ENCODE measurements at places on chromosomes 1 and 21. TPM values are rescaled to one million over a fixed set of nuclear protein-coding genes. Genes with fewer than 3 reads are reported as not detected.

FMO5 gene
- total RNA-seq, result 0.68 TPM

KCNT2 gene
- total RNA-seq, result 0.20 TPM

ATP6V1G3 gene
- not detected for total RNA-seq

MRPS21 gene
- total RNA-seq, result 64.9 TPM

RYR2 gene
- 0.28 TPM for total RNA-seq

CFHR3 gene
- 0.36 TPM for total RNA-seq

CRNN gene
- 1,110 TPM for total RNA-seq

ACADM gene
- total RNA-seq, result 39.8 TPM

LIN28A gene
- total RNA-seq, result not detected

CELA2A gene
- total RNA-seq, result 0.36 TPM

ARHGAP29 gene
- 2.4 TPM for total RNA-seq

GRCh38 chr1:119141020-119141424 lies 569 bp upstream of the WARS2 start:
- ATAC-seq, result no peak

DNA sequence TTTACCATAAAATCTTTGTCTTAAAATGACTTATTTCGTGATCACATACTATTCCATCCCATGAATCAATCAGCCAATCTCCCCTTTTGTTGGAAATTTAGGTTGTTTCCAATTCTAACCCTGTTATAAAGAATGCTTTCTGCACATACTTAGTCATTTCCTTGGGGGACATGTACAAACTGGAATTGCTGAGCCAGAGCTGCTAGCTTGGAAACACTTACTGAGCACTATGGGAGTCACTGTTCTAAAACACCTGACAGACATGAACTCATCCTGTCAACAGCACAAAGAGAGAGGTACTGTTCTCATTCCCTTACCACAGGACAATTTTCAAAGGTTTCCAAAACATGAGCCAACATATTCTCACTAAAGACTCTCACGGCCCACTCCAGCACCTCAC lies 32.1 kb downstream of the AK2 start:
- peak; percentile 71 for ATAC-seq

- peak; percentile 72 for ATAC-seq
These were observed 37.5 kb downstream of the ZNF281 start for GRCh38 chr1:200372095-200372884.

- no peak for ATAC-seq
These were observed 138.1 kb downstream of the MIS18A start for GRCh38 chr21:32140604-32141317.

GRCh38 chr1:209860293-209860881 lies 32.6 kb downstream of the UTP25 start:
- ATAC-seq, result peak; percentile 75

DNA sequence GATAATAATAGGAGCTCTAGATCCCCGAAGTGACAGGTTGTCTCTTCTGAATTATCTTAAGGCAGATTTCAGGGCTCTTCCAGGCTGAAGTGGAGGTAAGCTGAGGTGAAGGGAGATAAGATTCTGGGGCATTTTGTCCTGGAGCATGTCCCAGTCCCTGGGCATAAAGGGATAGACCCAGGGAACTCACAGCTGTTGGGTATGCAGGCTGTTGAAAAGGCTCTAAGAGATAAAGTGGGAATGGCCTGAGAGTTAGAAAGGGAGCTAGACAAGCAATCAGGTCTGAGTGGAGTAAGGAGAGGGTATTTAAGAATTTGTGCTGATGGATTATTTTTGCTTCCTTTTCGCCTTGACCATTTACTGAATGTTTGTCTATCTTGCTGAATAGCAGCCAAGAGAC lies 123.7 kb downstream of the NOS1AP start:
- no peak for ATAC-seq

- ATAC-seq, result no peak
These were observed 71.7 kb upstream of the GUCA2B start for GRCh38 chr1:42081475-42081874.

DNA sequence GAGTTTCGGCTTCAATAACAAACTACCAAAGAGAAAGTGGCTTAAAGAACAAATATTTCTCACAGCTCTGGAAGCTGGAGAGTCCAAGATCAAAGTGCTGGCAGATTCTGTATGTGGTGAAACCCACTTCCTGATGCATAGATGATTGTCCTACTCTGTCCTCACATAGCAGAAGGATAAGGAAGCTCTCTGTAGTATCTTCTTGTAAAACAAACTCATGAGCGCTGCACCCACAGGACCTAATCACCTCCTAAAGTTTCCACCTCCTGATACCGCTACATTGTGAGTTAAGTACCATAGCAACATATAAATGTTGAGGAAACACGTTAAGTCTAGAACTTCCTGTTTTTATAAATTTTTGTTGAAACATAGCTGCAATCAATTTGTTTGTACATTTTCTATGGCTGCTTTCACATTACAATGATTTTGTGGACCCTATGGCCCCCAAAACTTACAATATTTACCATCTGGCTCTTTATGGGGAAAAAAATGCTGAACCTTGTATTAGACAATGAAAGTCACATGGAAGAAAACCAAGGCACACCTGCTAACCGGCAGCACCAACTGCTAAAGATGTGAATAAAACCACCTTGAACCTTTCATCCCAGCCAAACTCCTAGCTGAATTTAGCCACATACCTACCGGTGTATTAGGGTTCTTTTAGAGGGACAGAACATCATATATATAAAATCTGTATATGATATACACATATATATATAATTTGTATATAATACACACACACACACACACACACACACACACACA lies 1423.4 kb downstream of the NCAM2 start:
- ATAC-seq, result no peak

- ATAC-seq, result peak; percentile 80
These were observed 40.1 kb downstream of the CACNA1S start for GRCh38 chr1:201072149-201072548.

GRCh38 chr21:38322311-38322950 lies 65.6 kb downstream of the KCNJ15 start:
- ATAC-seq, result no peak

DNA sequence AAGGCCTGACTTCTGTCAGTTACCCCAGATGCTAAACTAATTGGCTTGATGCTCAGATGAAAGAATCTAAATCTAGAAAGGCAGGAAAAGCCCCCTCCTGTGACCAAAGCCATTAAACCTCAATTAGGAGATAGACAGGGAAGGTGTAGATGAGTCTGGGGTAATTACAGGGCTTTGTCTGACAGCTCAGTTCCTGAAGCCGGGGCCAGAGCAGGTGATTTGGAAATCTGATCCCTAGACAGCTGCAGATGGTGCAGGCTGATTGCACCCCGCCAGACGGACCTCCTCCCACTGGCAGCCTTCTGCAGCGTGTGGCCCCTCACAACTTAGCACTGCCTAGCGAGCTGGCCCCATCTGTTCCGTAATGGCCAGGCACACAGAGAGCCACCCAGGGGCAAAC lies 395.1 kb downstream of the HLX start:
- ATAC-seq, result no peak

GRCh38 chr1:233240371-233240770 lies 55.2 kb downstream of the PCNX2 start:
- ATAC-seq, result no peak

GRCh38 chr1:32014199-32014947 lies 705 bp downstream of the KHDRBS1 start:
- ATAC-seq, result peak; percentile 26

DNA sequence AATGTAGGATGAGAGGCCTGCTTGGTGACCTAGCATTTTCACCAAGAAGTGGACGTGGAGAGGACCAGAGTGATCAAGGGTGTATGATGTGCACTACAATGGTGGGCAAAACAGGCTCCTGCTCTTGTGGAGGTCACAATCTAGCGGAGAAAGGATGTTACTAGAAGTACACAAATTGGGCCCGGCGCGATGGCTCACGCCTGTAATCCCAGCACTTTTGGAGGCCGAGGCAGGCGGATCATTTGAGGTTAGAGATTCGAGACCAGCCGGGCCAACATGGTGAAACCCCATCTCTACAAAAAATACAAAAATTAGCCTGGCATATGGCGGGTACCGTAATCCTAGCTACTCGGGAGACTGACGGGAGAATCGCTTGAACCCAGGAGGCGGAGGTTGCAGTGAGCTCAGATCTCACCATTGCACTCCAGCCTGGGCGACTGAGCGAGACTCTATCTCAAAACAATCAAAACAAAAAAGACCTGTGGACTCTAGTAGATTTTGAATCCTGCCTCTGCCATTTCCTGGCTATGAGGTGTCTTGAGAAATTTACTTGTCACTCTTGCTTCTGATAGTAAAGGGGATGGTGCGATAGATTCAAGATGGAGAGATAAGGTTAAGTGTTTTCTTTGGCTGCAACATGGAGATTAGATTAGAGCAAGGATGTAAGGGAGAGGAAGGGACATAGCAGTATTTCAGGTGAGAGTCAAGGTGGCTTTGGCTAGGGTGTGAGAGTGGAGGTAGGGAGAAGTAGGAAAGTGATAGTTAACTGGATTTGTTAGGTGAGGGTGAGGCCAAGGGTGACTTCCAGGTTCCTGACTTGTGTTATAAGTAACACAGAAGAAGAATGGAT lies 7.1 kb downstream of the KLF18 start:
- ATAC-seq, result no peak

- ATAC-seq, result no peak
These were observed 154.6 kb downstream of the SLC30A10 start for GRCh38 chr1:219773775-219774174.

- no peak for ATAC-seq
These were observed 205.0 kb downstream of the GPR52 start for GRCh38 chr1:174652569-174653280.

- no peak for ATAC-seq
These were observed 951 bp downstream of the GGPS1 start for GRCh38 chr1:235329139-235329902.

DNA sequence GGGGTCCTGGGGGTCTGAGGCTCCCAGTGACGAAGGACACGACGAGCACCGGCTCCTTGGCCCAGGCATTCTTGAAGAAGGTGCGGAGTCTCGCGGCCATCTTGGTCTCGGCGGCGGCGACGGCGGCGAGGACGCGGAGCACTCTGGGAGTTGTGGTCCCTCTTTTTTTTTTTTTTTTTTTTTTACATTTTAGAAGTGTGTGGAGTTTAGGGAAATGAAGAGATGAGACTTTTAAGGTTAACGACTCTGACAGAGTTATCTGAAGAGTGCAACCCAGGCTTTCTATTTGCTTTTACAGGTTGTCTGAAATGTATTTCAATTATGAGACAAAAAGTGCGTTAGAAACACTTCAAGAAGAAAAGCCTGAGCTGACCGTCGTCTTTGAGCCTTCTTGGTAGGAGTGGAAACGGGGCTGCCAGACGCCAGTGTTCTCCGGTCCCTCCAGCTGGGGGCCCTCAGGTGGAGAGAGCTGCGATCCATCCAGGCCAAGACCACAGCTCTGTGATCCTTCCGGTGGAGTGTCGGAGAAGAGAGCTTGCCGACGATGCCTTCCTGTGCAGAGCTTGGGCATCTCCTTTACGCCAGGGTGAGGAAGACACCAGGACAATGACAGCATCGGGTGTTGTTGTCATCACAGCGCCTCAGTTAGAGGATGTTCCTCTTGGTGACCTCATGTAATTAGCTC lies 9.7 kb downstream of the OR2B11 start:
- peak; percentile 66 for ATAC-seq

GRCh38 chr1:159775716-159776115 lies 5.0 kb upstream of the DUSP23 start:
- no peak for ATAC-seq

DNA sequence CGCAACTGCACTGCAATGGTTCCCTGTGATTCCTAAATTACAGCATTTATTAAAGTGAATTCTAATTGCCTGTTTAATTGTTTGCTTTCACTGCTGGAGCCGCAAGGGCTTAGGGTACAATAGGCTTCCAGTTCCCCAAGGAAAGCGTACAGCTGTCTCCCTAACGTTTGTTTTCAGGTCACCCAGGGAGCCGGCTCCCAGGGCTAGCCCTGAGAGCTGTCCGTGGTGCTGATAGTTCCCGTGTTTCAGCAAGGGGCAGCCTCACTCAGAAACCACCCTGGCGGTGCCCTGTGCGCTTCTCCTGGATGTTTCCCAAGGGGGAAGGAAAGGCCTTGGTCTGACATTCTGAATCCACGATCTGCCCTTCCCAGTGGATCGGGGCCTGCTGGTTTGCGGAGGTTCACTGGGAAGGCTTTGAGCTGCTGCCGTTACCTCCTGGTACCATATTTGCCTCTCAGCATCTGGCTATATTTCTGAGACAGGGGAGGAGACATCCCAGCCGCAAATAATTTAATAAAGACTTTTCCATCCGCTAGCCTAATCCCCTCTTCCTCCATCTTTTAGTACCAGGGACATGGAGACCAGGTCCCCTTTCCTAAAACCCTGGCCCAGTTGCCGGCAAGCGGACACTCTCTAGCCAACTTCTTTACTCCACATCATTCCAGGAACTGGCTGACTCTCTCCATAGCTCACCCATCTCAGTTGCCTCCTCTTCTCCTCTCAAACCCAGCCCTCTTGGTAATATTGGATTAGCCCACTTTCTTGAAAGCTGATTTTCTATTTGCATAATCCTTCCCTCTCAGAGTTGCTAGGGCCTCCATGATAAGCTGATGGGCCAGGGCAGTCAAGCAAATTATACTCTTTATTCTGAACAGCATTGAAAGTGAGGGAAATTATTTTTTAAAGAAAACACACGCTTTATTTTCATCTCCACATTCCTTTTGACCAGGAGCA lies 149.0 kb downstream of the IGSF21 start:
- no peak for ATAC-seq

DNA sequence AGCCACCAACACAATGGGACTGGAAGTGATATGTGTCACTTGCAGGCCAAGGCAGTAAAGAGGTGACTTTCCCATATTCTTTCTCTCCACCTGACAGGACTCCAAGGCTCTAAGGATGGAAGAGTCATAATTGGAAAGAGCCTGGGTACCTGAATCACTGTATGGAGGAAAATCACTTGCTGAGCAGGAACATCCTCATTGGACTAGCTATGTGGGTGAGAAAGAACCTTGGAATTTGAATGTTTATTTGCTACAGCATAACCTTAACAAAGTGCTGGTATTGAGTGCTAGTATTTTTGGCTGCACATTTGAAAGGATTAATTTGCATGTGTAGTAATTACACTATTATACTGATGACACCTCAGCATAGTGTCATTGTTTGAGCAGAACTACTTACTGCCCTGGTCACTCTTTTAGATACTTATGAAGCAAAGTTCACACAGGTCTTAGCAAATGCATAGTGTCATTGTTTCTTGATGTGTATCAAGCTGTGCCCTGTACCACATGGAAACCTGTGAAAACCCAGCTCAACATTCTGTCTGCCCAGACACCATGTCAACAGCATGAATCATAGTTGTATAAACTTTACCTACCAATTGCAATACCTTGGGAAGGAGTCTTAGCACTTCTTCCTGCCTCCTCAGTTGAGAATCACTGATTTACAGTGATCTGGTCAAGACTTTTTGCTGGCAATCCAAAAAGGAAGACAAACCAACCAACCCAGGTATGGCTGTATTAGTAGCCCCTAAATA lies 5.1 kb upstream of the S100A10 start:
- peak; percentile 66 for ATAC-seq

- ATAC-seq, result no peak
These were observed 3.0 kb downstream of the ADAM30 start for GRCh38 chr1:119893238-119893791.

DNA sequence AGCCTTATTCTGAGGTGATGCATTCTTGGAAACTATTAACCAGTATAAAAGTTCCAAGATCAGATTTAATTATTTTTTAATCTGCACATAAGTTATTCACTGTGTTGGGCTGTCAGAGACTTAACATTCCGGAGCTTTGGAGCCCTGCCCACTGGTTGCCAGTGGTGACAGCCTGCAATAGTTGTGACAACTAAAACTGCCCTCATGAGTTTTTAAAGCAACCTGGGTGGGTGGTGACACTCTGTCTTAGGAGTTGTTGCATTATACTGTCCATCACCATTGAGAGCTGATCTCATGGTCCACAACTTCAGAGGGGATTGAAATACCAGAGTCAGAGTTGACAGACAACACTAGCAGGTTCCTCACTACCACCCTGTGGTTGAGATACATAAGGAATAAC lies 653.9 kb upstream of the USP24 start:
- no peak for ATAC-seq

- ATAC-seq, result peak; percentile 96
These were observed 58.2 kb downstream of the BCL9 start for GRCh38 chr1:147599362-147600118.

All from esophagus mucosa (tissue), 1 donor.